Fibroblast of skin of left biceps (primary cell): ENCODE measurements at places on chromosomes 11 and 22.

- no peak for DNase-seq
Observed at GRCh38 chr11:548700-549603, 11.6 kb downstream of the LMNTD2 start.

- no peak for DNase-seq
Observed at GRCh38 chr11:133266986-133267385, 265.3 kb downstream of the OPCML start.

- no peak for DNase-seq
Observed at GRCh38 chr11:122711362-122711761, 55.8 kb downstream of the UBASH3B start.

GRCh38 chr11:88117281-88117858, 57.9 kb downstream of the RAB38 start:
- no peak for DNase-seq

- no peak for DNase-seq
Observed at GRCh38 chr22:20232781-20233180, 35.3 kb downstream of the RTN4R start.

DNA sequence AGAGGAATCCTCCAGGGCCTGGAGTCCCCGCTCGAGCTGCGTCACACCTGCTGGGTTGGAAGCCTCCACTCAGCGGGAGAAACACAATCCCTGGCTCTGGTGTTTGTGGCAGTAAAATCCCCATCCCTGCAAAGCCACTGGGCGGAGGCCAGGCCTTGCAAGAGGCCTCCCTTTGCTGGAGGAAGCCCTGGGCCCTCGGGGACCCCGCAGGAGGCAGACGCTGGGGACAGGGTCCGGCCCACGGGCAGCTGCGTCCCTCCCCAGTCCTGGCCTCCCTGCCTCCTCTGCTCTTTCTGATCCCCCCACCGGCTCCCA, 194.7 kb downstream of the BRD1 start:
- no peak for DNase-seq

- peak; percentile 17 for DNase-seq
Observed at GRCh38 chr11:41201156-41201555, 258.3 kb downstream of the LRRC4C start.
